ENCODE measurements at places on chromosomes 1 and 21.

DNA sequence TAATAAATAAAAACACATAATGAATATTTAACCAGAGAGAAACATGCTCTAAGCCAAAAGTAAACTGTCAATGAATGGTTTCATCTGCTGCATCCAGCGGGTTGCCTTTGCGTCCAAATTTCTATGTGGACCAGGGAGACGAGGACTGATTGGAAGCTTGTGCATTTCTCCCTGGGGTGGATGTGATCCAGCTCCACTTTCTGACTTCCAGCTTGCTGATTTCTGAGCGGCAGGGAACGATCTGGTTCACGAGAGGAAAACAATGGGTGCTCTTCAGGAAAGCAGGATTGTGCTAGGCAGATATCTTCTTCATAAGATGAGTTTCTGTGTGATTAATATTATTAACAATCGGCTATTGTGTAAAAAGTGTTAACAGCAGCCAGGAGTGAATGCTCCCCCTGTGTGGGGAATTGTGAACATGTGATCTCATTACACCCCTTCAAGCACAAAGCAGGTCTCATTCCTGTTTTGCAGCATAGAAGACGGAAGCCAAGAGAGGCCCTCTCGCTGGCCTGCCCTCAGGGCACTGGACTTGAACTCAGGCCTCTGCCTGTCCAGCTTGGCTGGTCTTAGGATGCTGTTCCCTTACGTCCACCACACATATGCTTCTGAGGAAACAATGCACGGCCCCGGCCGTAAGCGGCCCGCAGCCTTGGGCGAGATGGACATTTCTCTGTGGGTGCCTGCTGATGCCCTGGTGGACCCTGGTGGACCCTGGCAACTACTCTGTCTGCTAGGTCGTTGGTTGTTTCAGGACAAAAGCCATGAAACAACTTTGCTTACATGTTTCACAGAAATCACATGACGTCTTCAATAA lies 183.4 kb upstream of the C1orf174 start:
- no peak for DNase-seq

DNA sequence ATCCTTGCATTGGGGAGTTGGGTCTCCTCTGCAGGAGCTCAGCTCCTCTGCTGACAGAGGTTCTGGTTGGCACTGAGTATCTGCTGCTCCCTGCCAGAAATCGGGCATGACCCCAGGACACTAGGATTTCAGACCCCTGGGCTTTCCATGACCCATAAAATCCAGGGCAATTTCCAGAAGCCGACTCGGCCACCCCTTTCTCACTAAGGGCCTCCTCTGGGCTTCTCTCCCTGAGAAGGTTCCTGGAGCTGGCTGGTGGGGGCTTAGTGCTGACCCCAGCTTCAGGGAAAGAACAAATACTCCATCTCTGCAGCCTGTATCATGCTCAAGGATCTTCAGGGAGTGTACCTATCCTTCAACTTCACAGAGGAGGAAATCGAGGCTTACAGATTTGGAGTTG lies 603.4 kb downstream of the PTPRU start:
- DNase-seq = no peak

DNA sequence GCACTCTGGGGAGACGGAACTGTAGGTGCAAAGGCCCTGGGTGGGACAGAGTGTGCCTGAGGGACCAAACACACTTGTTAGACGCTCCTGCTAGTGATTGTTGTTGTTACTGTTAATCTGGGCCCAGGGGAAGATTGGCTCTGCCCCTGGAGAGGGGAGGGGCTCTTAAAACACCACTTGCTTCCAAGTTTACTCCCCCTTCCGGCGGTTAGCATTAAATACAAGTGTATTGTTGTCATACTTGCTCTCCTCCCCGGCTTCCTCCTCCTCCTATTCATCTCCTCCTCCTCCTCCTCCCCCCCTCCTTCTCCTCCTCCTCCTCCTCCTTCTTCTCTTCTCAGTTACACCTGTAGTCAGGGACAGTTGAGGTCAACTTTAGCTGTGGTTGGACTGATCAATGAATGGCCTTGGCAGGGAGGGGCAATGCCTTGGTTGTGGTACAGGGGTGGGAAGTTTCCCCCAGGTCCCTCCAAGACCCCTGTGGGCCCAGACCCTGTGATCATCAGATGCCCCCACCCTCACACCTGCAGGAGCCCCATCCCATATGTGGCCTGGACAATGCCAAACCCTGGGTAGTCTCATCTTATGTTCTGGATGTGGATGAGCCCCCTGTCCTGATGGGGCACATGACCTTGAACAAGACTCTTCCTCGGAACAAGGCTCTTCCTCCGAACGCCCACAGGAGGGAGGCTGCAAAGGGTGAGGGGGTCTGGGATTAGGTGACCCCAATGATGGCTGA lies 217.3 kb downstream of the PTPRU start:
- DNase-seq = peak; percentile 2

DNA sequence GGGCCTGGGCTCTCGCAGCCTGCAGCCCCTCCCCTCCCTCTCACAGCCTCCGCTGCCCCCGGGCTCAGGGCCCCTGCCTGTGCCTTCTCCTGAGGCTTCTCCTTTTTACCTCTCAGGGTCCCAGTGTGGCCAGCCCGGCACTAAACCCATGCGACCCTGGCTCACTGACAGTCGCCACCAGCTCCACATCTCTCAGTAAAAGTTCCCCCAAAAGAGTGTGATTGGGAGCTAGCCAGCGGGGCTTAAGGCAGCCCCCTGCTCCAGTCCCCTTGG lies 26.6 kb downstream of the PDE9A start:
- no peak for DNase-seq

- DNase-seq = no peak
These were observed 6.0 kb downstream of the FNBP1L start for GRCh38 chr1:93453911-93454310.

DNA sequence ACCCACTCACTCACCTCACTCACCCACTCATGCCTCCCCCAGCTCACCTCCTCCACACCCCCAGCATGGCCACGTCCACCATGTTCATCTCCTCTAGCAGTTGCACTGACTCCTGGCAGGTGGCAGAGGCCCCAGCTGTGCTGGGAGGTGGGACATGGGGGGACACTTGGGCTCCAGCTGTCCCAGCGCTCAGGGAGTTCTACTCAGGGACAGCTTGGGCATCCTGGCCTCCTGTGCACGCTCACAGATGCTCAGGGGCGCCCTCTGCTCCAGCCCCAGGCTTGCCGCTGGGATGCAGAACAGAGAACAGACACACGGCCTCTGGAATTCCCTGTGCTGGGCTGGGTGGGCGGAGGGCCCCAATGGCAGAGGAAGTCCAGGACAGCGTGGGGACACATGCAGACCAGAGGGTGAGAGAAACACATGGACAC lies 5.2 kb downstream of the KRTAP10-8 start:
- no peak for DNase-seq

GRCh38 chr1:223136086-223136485 lies 7.0 kb downstream of the TLR5 start:
- no peak for DNase-seq

DNA sequence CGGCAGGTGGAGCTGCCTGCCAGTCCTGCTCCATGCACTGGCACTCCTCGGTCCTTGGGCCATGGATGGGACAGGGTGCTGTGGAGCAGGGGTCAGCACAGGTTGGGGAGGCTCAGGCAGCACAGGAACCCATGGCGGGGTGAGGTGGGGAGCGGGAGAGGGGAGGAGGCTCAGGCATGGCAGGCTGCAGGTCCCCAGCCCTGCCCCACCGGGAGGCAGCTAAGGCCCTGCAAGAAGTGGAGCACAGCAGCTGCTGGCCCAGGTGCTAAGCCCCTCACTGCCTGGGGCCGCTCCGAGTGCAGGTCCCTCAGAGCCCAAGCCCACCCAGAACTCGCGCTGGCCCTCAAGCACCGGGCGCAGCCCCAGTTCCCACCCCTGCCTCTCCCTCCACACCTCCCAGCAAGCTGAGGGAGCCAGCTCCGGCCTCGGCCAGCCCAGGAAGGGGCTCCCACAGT lies 691 bp upstream of the GBP5 start:
- no peak for DNase-seq

- no peak for DNase-seq
These were observed 5.5 kb upstream of the ST6GALNAC3 start for GRCh38 chr1:76068953-76069561.

DNA sequence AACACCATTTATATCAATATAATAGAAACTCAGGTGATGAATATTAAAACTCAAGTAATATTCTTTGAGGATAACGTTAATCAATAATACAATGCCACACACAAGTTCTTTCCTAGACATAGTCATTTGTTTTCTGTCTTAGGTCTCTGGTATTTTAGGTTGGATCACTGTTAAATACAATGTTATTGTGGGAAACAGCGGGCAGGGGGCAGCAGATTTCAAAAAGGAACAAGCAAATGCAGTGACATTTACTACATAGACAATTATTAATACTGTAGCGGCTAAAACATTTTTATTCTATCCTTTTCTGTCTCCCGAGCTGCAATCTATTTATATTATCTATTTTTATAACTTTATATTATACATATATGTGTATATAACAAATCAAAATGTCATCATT lies 186.4 kb upstream of the ZNHIT6 start:
- DNase-seq = no peak

- no peak for DNase-seq
These were observed 20.4 kb downstream of the LEPR start for GRCh38 chr1:65440915-65441314.

DNA sequence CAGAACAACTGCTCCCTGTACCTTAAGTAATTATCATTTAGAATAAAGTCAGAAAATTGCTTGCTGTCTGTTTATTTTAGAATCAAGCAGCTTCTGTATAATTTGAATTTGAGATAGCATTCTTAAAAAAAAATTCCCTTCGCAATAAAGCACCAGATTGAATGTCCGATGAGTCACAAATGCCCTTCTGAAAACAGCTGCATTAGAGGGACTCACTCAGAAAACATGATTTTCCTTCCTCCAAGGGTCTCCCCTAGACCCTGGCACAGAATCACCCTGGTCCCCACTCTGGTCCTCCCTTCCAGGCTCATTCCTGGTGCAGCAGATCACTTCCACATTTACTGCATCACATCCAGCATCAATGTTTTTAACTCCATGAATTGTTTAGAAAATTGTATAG lies 471.1 kb upstream of the VAMP3 start:
- no peak for DNase-seq

GRCh38 chr1:109213345-109213823 lies 334 bp upstream of the SARS1 start:
- no peak for DNase-seq

GRCh38 chr1:53962395-53962794 lies 16.2 kb downstream of the LRRC42 start:
- no peak for DNase-seq

Data from glomerular endothelial cell (primary cell).